ENCODE measurements at places on chromosomes 13 and 19.

GRCh38 chr19:33279430-33280350, 22.6 kb downstream of the CEBPA start:
- DNase-seq: no peak

GRCh38 chr19:55270172-55270942, 9.6 kb downstream of the HSPBP1 start:
- DNase-seq: no peak

GRCh38 chr13:105920370-105920769, 615.1 kb downstream of the EFNB2 start:
- no peak for DNase-seq

DNA sequence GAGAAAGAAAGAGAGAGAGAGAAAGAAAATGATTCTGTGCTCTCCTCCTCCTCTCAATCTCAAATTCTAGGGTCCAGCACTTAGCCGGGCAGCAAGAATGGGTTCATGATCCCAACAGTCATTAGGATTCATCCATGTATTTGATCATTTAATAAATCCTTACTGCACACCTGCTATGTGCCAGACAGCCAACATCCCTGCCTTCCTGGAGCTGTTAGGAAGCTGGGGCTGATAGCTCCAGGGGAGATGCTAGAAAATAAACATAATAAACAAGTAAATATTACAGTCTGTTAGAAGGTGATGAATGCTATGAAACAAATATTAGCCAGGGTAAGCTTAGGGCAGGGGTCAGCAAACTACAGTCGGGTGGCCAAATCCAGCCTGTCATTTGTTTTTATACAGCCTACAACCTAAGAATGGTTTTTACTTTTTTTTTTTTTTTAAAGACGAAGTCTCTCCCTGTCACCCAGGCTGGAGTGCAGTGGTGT, 9.9 kb upstream of the ACP7 start:
- DNase-seq: no peak

DNA sequence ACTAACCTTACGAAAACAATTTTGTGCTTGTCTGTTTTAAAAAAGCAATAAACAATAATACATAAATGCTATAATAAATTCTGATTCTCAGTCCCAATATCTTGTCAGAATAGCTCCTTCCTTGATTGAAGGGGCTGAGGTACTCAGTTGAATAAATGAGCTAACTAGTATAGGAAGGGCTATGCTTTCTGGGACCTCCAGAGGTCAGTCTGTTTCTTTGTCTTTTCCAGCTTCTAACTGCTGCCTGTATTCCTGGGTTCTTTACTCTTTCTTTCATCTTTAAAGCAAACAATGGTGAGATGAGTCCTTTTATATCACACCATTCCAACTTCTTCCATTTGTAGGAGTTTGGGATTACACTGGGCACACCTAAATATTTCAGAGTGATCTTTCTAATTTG, 1297.0 kb upstream of the ATXN8OS start:
- no peak for DNase-seq

GRCh38 chr19:3407556-3408516, 41.5 kb downstream of the NFIC start:
- DNase-seq: no peak

DNA sequence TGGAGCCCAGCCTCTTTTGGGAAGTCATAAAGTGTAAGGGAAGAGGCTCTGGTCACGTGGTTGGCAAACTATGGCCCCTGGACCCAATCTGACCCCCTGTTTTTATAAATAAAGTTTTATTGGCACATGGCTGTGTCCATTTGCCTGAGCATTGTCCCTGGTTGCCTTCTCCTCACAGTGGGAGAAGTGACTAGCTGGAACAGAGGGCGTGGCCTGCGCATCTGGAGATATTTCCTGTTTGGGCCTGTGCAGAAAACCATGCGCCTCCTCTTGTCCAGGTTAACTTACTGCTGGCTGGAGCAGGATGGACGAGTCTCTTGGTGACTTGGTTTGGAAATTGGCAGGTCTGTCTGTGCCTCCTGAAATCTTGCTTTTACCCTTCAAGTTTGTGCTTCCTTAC, 48.3 kb downstream of the KDM4B start:
- DNase-seq: no peak

DNA sequence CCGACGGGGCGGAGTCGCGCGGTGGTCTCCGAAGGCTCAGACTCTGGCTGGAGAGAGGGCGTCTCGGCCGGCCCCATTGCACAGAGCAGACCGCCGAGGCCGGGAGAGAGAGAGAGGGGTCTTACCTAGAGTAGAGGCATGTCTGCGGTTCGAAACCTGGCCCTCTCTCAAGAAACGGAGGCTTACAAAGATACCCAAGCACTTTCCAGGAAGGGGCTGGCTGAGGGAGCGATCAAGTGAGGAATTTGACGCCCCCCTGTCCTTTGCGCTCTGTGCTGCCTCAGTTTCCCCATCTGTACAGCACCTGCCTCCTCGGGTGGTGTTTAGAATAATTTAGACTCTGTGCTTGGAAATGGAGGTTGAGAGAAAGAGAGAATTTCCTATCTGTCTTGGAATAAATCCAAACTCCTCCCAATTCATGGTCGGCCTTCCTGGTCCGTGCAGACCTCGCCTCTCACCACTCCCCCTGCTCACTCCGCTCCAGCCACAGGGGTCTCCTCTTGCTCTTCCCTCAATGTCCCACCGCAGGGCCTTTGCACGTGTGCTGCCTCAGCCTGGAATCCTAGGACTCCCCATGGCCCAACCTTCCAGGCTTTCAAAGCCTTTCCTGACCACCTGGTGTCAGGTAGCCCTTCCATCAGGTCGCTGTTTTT, 658 bp upstream of the ISOC2 start:
- no peak for DNase-seq

DNA sequence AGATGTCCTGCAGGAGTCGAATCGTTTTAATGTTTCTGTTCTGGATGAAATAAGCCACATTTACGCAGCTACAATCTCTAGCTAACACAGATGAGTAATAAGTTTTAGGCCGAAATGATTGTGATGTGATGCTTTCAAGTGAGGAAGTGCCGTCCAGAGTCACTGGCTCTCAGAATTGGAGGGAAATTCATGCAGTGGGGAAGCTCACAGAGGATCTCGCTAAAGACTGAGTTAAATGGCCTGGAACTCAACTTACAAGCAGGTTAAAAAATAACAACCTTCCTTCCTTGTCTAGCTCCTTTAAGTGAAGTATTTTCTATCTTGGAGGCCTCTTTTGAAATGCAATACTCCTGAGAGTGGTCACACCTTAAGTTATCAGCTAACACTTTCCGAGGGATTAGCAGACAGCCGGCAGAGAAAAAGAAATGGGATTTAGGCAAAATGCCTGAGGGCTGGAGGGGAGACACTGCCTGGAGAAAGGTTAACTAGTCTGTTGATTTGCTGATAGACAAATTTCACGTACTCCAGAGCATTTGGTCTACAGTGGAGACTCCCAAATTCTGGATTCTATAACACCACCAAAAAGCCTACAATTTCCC, 74.2 kb downstream of the IRS2 start:
- no peak for DNase-seq

- DNase-seq: no peak
Observed at GRCh38 chr19:44003461-44004009, 778 bp downstream of the ZNF230 start.

GRCh38 chr19:29487432-29487831, 38.4 kb upstream of the VSTM2B start:
- no peak for DNase-seq

GRCh38 chr13:22717036-22717435, 463.7 kb upstream of the SGCG start:
- DNase-seq: no peak

- DNase-seq: no peak
Observed at GRCh38 chr19:30792561-30793505, 420.6 kb downstream of the ZNF536 start.

DNA sequence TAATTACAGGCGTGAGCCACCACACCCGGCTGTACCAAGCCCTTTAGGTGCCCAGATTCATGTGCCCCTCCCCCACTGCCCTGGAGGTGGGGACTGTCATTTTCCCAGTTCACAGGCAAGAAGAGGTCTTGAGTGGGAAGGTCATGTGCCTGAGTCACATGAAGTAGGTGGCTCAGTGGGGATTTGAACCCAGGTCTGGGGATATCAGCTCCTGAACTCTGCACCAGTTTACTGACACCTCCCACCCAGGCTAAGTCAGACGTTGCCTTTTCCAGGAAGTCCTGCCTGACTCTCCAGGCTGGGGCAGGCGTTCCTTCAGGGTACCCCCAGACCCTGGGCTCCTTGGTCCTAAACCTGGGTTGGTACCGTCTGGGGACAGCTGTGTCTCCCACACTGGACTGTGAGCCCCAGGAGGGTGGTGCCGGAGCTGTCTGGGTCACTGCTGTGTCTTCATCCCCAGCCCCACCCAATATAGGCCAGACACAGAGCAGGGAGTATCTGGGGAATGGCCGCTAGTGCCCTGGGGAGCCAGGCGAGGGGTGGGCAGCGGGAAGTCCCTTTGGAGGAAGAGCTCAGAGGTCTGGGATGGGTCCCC, 8.6 kb downstream of the VASP start:
- DNase-seq: no peak

- DNase-seq: no peak
Observed at GRCh38 chr19:13020002-13020414, 24.7 kb downstream of the NFIX start.

DNA sequence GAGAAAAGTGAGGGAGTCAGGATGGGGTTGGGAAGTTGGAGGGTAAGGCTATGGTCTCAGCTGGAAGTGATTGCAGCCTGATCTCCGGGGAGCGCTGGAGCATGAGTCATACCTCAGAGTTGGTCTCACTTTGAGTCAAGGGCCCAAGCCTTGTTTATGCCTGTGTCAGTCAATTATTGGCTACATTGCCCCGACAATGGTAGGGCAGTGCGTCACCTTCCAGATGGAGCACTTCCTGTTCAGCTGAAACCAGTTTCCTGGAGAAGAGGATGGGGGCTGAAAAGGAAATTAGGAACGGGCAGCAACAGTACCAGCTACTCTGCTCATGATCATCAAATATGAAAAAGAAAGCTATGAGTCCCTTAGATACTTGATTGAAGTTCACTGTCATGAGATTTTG, 60.4 kb downstream of the ADGRE1 start:
- no peak for DNase-seq

GRCh38 chr13:98144801-98145350, 2.0 kb downstream of the FARP1 start:
- DNase-seq: no peak

DNA sequence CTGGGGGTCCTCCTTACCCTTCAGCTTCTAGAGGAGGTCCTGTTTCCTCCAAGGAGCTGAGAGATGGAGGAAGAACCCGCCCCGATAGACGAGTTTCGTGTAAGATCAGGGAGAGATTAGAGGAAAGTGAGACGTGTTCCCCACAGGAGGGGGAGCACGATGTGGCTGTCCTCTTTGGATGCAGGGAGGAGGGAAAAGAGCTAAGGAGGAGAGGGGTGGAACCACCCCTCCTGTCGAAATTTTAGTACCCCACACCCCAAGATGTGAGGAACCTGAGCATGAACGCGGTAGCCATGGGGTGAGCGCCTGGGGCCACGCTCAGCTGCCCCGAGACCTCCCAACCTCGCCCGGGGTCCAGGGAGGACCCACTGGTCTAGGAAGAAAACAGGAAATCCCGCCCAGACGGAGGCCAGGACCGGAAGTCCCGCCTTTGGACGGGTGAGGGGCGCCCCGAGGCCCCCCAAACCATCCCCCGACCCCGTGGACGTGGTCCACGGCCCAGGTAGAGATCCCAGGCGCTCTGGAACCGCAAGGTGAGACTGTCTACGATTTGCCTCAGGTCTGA, 1.2 kb downstream of the AKT1S1 start:
- no peak for DNase-seq

- DNase-seq: no peak
Observed at GRCh38 chr13:98345107-98345935, 168.3 kb upstream of the RNF113B start.

DNA sequence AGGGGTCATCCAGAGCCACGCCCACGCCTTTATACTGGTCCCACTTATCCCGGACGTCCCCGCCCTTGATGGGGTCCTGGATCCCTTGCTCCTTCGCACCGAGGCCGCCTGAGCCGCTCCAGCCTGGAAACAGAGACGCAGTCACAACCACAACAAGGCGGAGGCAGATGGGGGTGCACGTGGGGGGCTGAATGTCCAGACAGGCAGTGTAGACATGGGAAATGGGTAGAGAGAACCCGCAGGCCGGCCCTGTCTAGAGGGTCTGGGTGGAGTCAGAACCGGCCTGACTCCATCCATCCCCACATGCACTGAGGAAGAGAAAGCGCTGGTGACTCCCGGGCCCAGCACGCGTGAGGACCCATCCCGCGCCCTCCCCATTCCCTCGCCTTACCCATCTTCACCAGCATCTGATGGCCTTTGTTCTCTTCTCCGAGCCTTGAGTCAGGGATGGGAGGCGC, 23.0 kb downstream of the CHERP start:
- no peak for DNase-seq

- DNase-seq: no peak
Observed at GRCh38 chr13:33340631-33341030, 55.1 kb upstream of the STARD13 start.

DNA sequence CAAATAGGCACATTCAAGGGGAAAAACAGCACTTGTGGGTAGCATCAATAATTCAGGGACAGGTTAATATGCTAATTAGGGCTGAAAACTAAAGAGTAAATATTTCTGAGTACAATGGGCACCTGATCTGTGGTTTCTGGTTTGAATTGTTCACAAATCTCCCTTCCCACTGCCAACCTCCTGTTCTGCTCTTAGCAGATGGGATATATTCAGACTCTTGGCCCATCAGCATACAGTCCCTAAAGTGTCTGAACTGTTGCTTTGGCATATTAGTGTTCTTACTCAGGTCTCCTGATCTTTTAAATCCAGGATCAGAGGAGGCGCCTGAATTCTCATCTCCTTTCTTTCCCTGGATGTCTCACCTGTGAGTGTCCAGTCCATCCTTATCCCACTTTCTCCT, 8.2 kb upstream of the LRCH1 start:
- DNase-seq: no peak

DNA sequence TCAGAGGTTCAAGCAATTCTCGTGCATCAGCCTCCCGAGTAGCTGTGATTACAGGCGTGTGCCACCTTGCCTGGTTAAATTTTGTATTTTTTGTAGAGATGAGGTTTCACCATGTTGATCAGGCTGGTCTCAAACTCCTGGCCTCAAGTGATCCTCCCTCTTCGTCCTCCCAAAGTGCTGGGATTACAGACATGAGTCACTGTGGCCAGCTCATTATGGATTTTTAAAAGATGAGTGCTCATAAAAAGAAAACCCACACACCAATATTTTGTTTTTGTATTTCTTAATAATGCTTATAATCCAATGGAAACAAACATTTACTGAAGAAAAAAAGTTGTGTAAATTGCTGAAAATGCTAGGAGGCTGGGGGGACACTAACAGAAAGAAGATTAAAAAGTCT, 5.0 kb upstream of the MICU2 start:
- DNase-seq: no peak

DNA sequence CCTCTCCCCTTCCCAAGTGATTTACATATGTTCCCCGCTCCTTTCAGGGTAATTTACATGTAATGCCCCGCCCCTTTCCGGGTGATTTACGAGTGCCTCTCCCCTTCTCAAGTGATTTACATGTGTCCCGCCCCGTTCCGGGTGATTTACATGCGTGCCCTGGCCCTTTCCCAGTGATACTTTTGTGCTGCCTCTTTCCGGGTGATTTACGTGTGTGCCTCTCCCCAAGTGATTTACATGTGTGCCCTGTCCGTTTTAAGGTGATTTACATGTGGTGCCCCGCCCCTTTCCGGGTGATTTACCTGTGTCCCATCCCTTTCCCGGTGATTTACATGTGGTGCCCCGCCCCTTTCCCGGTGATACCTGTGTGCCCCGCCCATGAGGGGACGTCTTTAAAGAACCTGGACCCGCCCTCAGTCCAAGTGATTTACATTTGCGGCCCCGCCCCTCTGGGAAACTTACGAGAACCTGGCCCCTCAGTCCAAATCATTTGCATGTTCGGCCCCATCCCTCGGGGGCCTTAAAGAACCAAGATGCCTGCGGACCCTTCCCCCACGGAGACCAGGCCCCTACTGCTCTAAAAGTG, 559 bp upstream of the LENG9 start:
- DNase-seq: peak; percentile 45
